CD8-positive, alpha-beta memory T cell (primary cell): ENCODE measurements at places on chromosomes 1 and 21. TPM values are rescaled to one million over a fixed set of nuclear protein-coding genes. Genes with fewer than 3 reads are reported as not detected.

GRCh38 chr1:63010913-63011660, 227.2 kb downstream of the ATG4C start:
- DNase-seq, result no peak

DNA sequence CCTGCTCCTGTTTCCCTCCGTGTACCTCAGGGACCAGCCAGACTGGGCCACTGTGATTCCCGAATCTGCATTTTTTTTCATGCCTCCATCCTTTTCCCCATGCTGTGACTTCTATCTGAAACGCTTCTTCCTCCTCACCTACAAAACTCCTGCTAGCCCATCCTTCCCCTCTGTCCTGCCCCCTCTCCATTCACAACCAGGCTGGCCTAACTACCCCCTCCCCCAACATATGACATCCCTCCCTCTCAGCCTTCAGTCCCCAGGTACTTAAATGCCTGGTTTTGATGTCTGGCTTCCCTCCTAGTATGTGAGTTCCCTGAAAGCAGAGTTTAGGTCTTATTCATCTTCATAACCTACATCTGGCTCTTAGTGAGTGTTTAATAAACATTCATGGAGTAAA, 82.7 kb downstream of the TAS1R2 start:
- no peak for DNase-seq

- DNase-seq, result no peak
These were observed 664.6 kb downstream of the NCAM2 start for GRCh38 chr21:21662776-21663175.

DNA sequence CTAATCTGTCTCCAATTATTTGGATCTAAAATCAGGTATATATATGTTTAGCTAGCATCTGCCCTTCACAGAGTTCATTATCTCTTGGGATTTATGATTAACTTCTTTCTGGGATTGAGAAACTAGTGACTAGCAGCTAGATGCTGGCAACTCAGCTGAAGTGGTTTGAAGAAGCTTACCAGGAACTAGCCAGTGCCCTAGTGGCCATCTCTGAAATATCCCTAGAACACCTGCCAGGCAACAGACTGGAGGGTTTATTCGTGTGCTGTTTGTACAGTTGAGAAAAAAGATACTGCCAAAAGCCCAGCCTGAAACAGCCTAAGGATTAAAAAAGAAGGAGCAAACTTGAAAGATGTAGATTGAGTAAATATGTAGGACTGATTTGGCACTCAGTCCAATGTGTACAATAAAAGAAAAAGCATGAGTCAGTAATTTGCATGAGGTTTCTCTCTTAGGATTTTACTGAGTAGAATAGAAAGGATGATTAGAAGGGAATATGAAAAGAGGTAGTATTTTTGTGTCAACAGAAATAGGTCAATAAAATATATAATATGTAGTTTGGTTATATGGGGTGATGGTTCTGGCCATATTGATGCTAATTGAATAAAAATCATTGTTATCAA, 1144.6 kb upstream of the ADGRL2 start:
- no peak for DNase-seq

DNA sequence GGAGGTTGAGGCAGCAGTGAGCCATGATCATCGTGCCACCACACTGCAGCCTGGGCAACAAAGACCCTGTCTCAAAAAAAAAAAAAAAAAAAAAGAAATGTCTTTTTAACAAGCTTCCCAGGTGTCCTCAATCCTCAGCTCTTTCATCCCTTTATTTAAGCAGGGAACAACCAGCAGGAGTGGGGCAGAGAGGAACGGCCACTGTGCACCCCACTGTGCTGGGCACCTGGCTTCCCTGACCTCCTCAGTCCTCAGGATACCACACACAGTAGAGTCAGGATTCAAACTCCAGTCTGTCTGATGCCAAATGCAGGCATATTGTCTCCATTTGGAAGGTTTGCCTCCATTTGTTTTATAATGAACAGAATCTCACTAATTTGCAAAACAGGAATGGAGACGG, 19.8 kb upstream of the PTAFR start:
- no peak for DNase-seq

The ZNF648 gene
- not detected for total RNA-seq
